Tongue (tissue), 3 donors: ENCODE measurements at places on chromosomes 4 and X. TPM values are rescaled to one million over a fixed set of nuclear protein-coding genes. Genes with fewer than 3 reads are reported as not detected.

GRCh38 chr4:81471298-81471587 is 464 bp downstream of the RASGEF1B start:
- DNase-seq: no peak

DNA sequence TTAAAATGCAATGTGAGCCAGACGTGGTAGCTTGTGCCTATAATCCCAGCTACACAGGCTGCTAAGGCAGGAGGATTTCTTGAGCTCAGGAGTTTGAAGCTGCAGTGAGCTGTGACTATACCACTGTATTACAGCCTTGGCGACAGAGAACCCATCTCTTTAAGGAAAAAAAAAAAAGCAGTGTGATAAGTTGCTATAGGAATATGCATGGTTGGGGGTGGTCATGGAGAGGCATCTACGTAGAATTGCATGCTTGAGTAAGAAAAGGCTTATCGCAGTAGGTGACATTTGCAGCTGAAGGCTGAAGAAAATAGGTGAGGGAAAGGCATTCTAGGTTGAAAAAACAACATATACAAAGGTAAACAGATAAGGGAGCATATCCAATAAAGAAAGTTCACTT is 4.1 kb downstream of the DIAPH2 start:
- no peak for DNase-seq

DNA sequence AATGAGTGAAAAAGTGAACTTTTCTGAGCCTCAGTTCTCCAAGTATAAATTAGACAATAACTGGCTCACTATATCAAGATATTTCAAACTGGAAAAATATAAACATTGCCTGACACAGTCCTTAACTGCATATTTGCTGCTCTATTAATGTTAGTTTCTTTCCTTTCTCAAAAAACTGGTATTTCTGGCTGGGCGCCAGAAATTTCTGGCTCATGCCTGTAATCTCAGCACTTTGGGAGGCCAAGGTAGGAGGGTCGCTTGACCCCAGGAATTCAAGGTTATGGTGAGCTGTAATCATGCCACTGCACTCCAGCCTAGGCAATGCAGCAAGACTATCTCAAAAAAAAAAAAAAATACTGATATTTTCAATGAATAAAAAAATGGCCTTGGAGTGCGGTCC is 227.0 kb downstream of the MAGEB17 start:
- no peak for DNase-seq

Gene GLRA2
- not detected for total RNA-seq

- no peak for DNase-seq
Observed at GRCh38 chr4:54913751-54914526, 211.5 kb downstream of the KDR start.

DNA sequence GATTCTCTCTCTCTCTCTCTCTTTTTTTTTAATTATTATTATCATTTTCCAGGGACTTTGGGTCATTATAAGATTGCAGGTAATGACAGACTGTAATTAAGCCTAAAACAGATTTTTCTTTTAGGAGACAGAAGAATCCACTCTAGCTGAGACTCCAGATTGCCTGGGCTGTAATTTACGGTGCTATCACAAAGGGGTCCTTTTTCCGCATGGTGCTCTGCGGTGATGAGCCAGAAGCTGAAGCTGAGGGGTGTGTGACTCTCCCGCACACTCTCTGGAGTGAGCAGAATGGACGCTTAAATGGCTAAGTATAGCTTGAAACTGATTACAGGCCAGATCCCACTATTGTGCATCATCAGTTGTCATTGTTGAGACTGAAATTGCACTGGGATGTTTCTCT is 50.0 kb downstream of the LGI2 start:
- no peak for DNase-seq

Gene VEGFD
- 12.3 TPM for total RNA-seq

Gene CXCL8
- total RNA-seq: 9.6 TPM

Gene DAPP1
- 10.5 TPM for total RNA-seq

Gene RNF212
- 4.0 TPM for total RNA-seq

Gene FGF13
- total RNA-seq: 49.3 TPM
